ENCODE measurements at places on chromosomes 5 and 9. TPM values are rescaled to one million over a fixed set of nuclear protein-coding genes. Genes with fewer than 3 reads are reported as not detected.

GRCh38 chr9:10014889-10015288 is 597.9 kb downstream of the PTPRD start:
- H3K27me3 ChIP-seq, result no peaks in the 10 kb centered on the region
- no peak overlapping the region for H3K27ac ChIP-seq
- H3K4me3 ChIP-seq, result no peak overlapping the region
- no peaks in the 10 kb centered on the region for H3K4me1 ChIP-seq
- DNase-seq, result no peak

Gene ANKRD55
- total RNA-seq, result 0.28 TPM

DNA sequence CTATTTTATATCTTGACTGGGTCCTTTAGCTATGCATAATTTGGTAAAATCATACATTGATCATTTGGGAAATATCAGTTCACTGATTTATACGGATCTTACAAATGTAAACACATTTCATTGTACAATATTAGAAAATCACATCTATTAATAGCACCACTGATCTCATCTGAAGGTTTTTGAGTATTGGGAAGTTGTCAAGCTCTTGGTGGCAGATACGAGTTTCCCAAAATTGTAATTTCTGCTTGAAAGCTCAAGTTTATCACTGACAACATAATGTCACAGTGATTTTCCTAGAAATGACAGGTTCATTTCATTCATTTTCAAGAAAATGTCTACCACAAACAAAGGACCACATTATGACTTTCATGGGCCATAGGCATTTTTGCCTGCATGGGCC is 3.0 kb upstream of the MACROH2A1 start:
- H3K4me3 ChIP-seq, result no peak overlapping the region
- no peak for DNase-seq
- peaks cover 9% of the 10 kb centered on the region for H3K27me3 ChIP-seq
- H3K4me1 ChIP-seq, result peaks cover 23% of the 10 kb centered on the region
- H3K27ac ChIP-seq, result no peak overlapping the region

GRCh38 chr5:9342161-9342787 is 203.6 kb downstream of the SEMA5A start:
- no peaks in the 10 kb centered on the region for H3K36me3 ChIP-seq
- H3K27ac ChIP-seq, result no peak overlapping the region

GRCh38 chr5:175714479-175715085 is 56.7 kb downstream of the HRH2 start:
- no peak overlapping the region for H3K27ac ChIP-seq
- peaks cover 11% of the 10 kb centered on the region for H3K36me3 ChIP-seq
- H3K4me3 ChIP-seq, result no peak overlapping the region
- H3K4me1 ChIP-seq, result no peaks in the 10 kb centered on the region

GRCh38 chr9:84756731-84757130 is 87.2 kb downstream of the NTRK2 start:
- H3K27ac ChIP-seq, result no peak overlapping the region
- H3K36me3 ChIP-seq, result peaks cover 1% of the 10 kb centered on the region
- no peak overlapping the region for H3K4me3 ChIP-seq
- H3K4me1 ChIP-seq, result peaks cover 12% of the 10 kb centered on the region
- peaks cover 21% of the 10 kb centered on the region for H3K27me3 ChIP-seq

GRCh38 chr9:89234205-89235067 is 55.8 kb upstream of the SHC3 start:
- DNase-seq, result peak; percentile 64
- H3K4me3 ChIP-seq, result no peak overlapping the region
- H3K27me3 ChIP-seq, result peaks cover 49% of the 10 kb centered on the region
- peaks cover 12% of the 10 kb centered on the region for H3K4me1 ChIP-seq
- H3K36me3 ChIP-seq, result no peaks in the 10 kb centered on the region
- H3K27ac ChIP-seq, result no peak overlapping the region

DNA sequence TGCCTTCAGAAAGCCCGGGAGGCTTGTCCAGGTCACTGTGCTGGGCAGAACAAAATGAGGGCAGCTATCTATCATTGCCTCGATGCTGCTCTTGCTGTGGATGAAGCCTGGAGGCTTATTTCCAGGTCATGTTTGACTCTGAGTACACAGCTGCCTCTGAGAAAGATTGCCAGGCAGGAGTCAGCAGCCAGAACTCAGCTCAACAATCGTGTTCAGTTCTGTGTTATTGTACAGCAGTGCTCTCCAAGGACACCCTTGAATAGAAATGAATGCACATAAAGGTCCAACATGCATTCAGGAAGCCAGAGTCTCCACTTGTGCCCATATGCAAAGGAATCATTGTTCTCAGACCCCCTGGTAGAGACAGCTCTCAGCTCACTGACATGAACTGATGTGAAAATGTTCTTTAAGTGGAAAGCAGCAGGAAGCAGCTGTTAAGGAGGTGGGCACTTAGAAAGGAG is 61.7 kb upstream of the ZFR start:
- H3K4me3 ChIP-seq, result no peak overlapping the region
- H3K36me3 ChIP-seq, result no peaks in the 10 kb centered on the region
- H3K27me3 ChIP-seq, result peaks cover 15% of the 10 kb centered on the region
- peaks cover 2% of the 10 kb centered on the region for H3K4me1 ChIP-seq
- H3K27ac ChIP-seq, result no peak overlapping the region

DNA sequence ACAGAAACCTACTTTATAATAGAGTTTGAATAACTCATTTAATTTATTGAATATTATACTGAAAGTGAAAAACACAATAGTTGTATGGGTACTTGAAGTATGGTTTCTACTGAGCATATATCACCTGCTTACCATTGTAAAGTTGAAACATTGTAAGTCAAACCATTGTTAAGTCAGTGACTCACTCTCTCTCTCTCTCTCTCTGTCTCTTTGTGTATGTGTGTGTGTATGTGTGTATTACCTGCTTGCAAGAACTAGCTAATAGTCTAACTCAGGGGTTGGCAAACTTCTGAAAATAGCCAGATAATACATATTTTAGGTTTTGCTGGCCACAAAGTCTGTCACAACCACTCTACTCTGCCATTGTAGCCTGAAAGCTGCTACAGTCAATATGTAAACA is 564.3 kb upstream of the ZNF608 start:
- H3K4me3 ChIP-seq, result no peak overlapping the region
- H3K27ac ChIP-seq, result no peak overlapping the region
- H3K27me3 ChIP-seq, result no peaks in the 10 kb centered on the region
- H3K4me1 ChIP-seq, result no peaks in the 10 kb centered on the region

Gene SLC6A3
- total RNA-seq, result not detected

Gene ARL14EPL
- not detected for total RNA-seq

GRCh38 chr5:153629027-153629895 is 138.8 kb downstream of the GRIA1 start:
- no peak overlapping the region for H3K27ac ChIP-seq
- no peak for DNase-seq
- H3K4me1 ChIP-seq, result no peaks in the 10 kb centered on the region
- no peak overlapping the region for H3K4me3 ChIP-seq
- H3K36me3 ChIP-seq, result no peaks in the 10 kb centered on the region

Measured in natural killer cell treated with Interleukin-12 subunit alpha and Interleukin-12 subunit beta and Interleukin-15 and Interleukin-18, amount 100 ng/mL, for 72 hours (primary cell).